Activated T-cell treated with anti-CD3 and anti-CD28 coated beads for 48 hours (primary cell): ENCODE measurements at places on chromosomes 5 and 9.

GRCh38 chr5:146007270-146007669 lies 70.9 kb downstream of the SH3RF2 start:
- no peak for DNase-seq

DNA sequence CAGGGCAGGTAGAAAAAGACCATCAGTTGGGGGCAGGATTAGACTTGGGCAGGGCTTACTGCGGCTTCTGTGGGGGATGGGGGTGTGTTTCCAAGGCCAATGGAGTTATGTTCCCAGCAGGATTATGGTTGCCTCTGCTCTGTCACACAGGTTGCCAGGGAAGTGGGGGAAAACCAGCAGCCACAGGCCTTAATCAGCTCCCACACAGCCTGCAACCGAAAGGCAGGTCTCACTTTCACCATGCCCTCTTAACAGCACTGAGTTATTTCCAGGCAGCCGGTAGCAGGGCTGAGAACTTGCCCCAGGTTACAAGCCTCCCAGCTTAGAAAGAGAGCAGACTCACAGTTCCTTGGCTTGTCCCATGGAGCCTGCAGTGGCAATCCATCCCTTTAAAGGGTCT lies 205.5 kb downstream of the FGF10 start:
- DNase-seq: no peak

DNA sequence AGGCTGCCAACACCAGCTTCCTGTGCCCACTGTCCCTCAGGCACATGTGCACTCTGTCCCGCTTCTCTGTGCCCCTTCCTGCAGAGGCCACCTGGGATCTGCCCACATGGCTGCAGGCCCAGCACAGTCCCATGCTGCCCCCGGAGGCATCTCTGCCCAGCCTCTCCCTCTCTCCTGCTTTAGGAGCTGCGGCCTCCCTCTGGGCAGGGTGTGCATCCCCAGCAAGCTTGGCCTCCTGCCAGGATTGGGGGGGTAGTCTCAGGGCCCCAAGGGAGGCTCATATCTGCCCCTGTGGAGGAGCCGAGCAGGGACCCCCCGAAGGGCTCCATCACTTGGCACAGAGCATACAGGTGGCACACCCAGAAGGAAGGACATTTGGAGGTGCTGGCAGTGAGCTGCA lies 24.8 kb downstream of the FLT4 start:
- DNase-seq: no peak

GRCh38 chr5:92991581-92992067 lies 589.4 kb downstream of the NR2F1-AS1 start:
- no peak for DNase-seq

- DNase-seq: no peak
Observed at GRCh38 chr5:54062958-54063357, 247.4 kb downstream of the ARL15 start.

GRCh38 chr5:7772141-7772540 lies 78.8 kb downstream of the CFAP90 start:
- DNase-seq: no peak

DNA sequence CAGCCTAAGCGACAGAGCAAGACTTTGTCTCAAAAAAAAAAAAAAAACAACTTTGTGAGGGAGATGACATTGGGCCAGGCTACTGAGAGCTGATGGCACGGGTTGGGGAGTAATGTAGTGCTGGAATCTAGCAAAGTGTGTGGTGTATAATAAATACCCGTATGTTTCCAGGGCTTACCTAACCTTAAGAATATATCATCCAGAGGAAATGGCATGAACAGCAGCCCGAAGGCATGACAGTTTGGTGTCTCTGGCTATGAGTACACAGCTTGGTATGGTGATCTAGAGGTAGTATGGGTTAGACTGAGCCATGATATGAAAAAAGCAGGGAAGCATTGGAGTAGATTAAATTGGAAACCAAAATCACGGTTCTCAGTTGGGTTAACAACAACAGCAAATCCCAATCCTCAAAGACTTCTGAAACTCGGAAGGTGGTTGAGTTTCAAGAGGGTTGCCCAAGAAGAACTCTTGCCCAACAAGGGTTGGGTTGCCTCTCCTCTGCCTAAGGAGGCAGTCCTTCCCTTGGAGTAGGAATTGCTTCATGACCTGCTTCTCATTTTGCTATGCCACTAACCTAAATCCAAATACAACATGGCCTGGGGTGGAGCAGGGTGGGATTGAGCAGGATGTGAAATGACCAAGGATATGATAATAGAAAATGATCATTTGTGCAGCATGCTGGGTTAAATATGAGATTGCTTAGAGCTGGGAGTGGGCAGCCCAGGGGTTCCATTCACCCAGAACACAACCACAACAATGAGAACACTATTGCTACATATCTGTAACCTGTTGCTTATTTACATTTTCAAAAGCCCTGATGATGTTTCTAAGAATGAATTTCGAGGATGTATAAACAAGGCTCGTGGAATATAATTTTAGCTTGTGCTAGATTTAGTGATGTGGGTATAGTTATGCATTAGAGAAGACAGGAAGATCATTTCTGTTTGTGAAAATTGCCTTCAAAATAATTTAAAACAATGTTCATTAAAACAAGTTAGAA lies 64.6 kb upstream of the ZFR start:
- no peak for DNase-seq

- no peak for DNase-seq
Observed at GRCh38 chr5:155726267-155726666, 600.7 kb upstream of the SGCD start.

GRCh38 chr9:108049026-108049607 lies 559.5 kb upstream of the KLF4 start:
- no peak for DNase-seq

DNA sequence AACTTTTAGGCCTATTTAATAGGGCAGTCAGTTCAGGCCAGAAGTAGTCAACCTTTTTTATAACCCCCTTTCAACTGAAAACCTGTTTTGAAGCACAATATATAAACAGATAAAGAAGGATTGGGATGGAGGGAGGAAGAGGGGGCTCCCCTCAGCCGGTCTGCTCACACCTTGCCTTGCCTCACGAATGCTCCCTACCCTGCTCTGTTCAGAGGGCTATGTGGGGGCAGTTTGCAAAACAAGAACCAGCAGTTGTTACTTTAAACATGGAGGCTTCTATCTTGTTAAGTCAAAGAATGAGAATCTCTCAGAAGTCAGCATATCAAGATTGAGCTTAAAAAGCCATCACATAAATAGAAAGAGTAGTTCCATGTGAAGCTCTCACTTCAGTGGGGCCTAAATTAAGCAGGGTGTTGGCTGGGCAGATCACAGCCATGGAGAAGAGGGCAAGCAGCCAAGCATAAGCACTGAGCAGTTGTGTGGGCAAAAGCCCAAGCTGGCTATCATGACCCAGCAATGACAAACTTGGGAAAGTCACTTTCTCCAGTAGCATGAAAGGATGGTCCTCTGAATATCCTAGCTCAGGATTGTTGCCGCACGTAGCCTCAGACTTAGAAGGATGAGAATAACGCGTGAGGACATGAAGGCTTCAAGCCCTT lies 70.6 kb downstream of the ALDH1A1 start:
- no peak for DNase-seq

- DNase-seq: no peak
Observed at GRCh38 chr5:155969537-155969936, 357.4 kb upstream of the SGCD start.

GRCh38 chr5:103498211-103498610 lies 64.4 kb downstream of the NUDT12 start:
- DNase-seq: no peak

DNA sequence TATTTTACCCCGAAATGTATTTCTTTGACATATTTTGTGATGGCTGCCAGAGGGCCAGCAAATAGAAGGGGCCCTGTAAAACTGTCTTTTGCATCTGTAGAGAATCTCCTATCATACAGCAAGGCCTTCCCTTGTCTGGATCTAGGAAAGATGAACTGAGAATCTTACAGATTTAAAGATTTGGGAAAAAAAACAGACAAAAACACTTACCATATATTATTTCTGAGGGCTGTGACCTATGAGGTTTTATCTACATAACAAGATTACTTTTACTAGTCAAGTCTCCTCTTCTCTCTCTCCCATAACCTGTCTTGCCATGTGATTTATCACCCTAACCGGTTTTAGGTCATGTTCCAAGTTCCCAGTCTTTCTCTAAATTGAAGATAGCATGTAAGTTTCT lies 599.2 kb upstream of the CDH6 start:
- no peak for DNase-seq

DNA sequence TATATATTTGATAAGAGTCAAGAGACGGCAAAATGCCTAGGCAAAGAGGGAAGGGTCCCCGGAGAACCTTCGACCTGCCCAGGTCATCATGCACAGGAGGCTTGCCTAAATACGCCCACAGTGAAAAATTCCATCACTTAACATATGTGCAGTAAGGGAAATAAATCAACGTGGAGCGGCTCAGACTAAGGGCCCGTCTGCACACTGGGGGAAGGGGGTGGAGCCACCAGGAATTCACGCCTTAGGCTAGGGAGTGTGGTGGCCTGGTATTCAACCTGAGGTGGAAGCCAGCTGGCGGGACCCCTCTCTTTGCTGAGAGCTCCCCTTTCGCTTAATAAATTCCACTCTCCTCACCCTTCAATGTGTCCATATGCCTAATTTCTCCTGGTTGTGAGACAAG lies 8.3 kb downstream of the PTBP3 start:
- no peak for DNase-seq

DNA sequence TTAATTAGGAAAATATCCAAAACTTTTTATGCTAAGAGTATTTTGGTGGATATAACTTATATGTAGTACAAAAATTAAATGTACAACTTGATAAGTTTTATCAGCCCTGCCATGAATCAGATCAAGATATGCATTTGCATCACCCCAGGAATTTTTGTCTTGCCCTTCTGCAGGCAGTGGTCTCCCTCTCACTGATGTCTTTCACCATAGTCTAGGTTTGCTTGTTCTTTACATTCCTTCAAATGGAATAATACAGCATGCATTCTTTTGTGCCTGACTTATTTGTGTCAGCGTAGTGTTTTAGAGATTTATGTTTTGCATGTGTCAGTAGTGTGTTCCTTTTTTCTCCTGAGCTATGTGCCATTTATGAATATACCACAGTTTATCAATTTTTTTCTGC lies 36.4 kb downstream of the RNF180 start:
- no peak for DNase-seq

DNA sequence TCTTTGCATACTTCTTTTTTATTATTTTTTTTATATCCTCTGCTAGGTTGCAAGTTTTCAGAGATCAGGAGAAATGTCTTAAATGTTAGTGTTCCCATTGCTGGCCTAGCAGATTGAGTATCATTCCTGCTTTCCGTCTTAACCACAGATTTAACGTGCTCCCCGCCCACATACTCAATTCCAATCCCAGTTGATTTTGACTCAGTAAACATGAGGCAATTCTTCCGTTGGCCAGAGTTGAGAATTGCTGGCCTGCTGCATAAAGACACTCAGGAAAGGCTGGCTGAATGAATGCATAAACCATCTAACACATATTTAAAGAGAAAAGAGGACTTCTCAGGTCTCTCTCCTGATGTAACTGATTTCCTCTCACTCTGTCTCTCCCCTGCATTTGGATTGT lies 46.8 kb upstream of the PLPP6 start:
- no peak for DNase-seq

- DNase-seq: no peak
Observed at GRCh38 chr5:122435761-122436160, 123.7 kb downstream of the SNCAIP start.
